ENCODE measurements at places on chromosomes 7 and 10. TPM values are rescaled to one million over a fixed set of nuclear protein-coding genes. Genes with fewer than 3 reads are reported as not detected.

DNA sequence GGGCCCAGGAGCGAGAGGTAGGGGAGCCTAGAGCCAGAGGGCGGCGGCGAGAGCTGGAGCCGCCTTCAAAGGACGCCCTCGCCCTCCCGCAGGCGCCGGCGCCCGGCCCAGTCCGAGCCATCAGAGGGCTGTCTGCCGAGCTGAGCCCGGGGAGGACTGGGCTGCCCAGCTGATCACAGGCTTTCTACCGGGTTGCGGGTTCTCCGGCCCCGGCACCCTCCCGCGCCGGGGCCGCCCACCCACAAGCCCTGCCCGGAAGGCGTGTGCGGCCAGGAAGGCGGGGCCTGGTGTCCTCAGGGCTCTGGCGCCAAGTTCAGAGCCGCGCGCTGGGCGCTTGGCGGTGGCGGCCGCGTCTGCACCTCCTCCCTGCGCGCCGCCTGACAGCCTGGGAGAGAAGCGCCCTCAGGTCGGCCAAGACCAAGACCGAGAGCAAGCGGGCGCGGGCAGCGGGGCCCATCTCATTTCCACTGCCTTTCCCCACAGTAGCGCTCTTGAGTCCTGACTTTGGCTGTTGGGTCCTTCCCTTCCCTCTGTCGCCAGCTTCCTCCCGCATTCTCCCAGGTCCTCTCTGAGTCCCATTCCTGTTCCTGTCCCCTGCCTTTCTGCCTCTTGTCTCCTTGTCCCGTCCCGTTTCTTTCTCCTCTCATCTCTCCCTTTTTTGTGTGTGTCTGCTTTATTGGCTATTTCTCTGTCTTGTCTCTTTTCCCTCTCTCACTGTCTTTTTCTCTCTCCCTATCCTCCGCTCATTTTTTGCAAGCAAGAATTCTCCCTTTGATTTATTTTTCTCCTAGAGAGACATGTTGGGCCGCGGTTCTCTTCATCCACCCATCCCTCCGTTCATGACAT is 60.6 kb upstream of the MSMB start:
- no peak for DNase-seq

Gene CHAT
- total RNA-seq: not detected

Gene KIAA1217
- 1.9 TPM for total RNA-seq

GRCh38 chr10:33154590-33154989 is 179.9 kb downstream of the NRP1 start:
- no peak for DNase-seq

Gene FLNC
- total RNA-seq: 496 TPM

DNA sequence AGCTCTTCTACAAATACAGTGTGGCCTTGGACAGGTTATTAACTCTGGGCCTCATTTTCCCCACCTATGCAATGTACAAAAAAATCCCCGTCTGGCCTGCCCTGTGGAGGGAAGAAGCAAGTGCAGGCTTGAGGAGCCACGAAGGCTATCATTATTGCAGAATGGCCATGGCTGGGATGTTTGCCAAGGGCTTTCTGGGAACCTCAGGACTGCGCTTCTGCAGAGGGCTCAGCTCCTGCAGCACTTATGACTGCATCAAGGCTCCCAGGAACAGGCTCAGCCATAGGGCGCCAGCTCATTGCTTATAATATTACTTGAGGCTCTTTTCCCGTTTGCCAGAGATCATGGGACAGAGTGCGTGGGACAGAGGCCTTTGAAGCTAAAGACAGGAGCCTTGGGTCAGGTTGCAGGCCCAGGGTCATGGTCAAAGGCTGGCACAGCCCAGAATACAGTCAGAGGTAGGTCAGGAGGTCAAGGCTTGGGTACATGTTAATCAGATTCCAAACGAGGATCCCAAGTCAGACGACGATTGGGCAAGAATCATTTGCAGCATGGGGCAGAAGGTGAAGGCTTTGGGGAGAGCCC is 20.6 kb upstream of the C10orf105 start:
- DNase-seq: peak; percentile 62

Data from HFFc6 (cell line).